Esophagus muscularis mucosa (tissue), 4 donors: ENCODE measurements at places on chromosomes 16 and 17.

- DNase-seq, result no peak
Observed at GRCh38 chr16:16186820-16187219, 36.5 kb downstream of the ABCC6 start.

DNA sequence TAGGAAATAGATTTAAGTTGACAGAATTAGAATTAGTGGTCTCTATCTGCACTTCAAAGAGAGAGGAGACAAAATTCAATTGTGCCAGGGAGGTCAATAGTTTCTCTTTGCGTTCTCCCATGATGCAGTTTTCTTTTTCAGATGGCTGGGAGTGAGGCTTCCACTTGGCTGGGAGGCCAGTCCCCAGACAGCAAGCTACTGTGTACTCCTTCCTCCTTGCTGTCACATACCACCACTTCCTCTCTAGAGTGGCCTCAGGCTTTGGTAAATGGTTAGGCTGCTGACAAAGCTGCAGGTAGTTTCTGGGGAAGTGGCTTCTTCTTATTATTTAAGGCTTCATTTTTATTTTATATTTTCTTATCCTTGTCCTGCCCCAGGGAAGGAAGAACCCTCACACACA lies 106.2 kb upstream of the HS3ST4 start:
- DNase-seq, result peak; percentile 74

DNA sequence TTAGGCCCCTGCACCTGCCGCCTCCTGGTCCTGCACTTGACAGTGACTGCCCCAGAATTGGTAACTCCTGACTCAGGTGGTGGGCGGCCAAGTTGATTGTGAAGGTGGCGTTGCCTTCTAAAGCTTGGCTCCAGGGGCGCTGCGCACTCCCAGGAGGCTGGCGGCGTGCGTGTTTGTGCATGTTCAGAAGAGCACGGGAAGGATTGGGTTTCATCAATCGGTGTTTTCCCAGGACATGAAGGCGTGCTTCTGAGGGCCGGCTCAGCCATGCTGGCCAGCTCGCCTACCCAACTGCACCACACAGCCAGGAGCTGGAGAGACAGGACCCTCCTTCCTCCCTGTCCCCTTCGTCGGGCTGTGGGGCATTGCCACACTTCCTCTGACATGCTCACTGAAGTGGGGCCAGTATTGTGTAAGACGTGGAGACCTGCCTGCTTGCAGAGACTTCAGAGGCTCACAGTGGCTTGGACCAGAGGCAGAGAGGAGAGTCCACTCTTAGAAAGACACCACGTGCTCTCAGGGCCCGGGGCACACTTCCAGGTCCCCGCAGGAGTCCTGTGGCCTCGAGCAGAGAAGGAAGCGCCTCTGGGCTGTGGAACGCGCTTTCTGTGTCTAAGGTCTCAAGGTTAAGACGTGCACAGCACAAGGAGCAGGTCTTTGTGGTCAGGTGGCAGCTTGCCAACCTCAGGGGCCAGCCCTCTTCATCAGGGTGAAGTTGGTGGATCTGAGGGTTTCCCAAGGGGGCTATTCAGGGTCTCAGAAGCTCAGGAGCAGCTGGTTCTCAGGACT lies 2.8 kb downstream of the RAB40C start:
- no peak for DNase-seq

- DNase-seq, result no peak
Observed at GRCh38 chr16:50254072-50254471, 12.3 kb upstream of the ADCY7 start.

DNA sequence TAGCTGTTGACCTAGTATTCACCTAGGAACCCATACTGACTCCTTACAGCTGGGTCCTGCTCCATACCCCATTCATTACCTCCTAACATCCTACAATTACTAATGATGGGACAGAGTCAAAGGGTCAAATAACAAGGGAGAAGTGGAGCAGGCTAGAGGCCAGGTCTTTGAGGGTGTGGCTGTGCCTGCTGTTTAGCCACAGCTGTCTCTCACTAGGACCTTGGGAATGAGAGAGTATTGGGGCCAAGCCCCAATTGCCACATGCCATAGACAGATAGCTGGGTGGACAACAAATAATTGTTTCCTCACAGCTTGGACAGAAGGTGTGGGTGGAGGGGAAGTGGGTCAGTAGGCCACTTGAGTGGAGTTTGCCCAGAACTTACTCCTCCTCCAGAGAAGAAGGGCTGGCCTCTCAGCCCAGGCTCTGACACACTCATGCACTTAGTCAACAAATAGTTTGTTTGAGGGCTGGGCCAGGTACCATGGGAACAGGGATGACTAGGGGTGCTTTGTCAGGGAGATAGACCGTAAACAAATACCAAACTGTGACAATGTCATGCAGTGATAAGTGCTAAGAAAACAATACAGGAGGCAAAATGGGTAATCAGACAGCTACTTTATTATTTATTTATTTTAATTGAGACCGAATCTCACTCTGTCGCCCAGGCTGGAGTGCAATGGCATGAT lies 10.2 kb upstream of the CENPT start:
- DNase-seq, result no peak

- no peak for DNase-seq
Observed at GRCh38 chr17:16353317-16354174, at the start of gene CENPV. Gene CENPV (minus strand): TSS chr17:16353469. CDS start chr17:16353436, 33 bp downstream.

GRCh38 chr17:79650283-79650682 lies 39.4 kb upstream of the RBFOX3 start:
- DNase-seq, result no peak

- no peak for DNase-seq
Observed at GRCh38 chr16:65716737-65717700, 595.2 kb upstream of the CDH11 start.

DNA sequence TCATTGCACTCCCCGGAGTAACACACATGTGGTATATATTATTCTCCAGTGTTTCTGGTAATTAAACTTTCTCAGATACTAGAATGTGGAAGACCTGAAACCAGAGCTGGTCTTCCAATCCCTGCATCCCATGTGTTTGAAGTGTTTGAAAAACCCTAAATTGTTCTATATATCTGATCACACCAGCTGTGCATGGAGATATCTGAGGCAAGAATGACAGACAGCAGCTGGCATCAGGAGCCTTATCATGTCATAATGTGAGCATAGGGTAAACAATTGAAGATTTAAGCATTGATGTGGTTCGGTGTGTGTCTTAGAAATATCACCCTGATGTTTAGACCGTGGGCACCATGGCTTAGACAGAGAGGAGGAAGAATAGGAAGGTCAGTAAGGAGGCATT lies 251.0 kb downstream of the CDH11 start:
- no peak for DNase-seq

- no peak for DNase-seq
Observed at GRCh38 chr17:7656958-7657609, 6.4 kb downstream of the ATP1B2 start.

- DNase-seq, result no peak
Observed at GRCh38 chr17:59688008-59688407, 19.2 kb downstream of the PTRH2 start.

DNA sequence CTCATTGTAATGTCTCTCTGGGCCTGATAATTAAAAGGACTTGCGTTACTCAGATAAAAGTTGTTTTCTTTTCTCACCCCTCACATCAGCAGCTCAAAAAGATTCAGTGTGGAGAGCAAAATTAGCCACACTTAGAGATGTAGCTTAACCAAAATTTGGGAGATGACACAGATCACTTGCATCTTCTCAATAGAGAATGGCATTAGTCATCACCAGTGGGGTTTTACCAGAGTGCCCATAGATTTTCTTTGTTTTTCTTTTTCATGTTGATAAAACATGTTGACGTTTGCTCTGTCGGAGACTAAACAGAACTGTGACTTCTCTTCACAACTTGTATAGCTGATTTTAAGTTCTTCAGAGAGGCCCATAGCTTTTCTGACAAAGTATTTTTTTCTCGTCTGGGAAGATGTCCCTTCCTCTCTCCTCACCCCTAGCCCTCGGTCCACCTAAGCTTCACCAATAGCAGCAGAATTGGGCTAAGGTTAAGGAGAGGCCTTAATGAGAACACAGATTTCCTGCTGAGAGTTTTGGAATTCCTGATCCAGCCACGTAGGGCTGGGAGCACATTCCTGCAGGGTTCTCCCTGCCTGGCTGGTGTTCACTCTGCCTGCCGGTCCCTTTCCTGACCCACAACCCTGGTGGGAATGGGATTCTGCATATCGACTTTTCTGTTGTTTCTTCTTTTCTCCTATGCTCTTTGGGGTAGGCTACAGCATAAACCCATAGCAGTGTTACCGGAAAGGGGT lies 92.6 kb downstream of the CACNG3 start:
- no peak for DNase-seq

DNA sequence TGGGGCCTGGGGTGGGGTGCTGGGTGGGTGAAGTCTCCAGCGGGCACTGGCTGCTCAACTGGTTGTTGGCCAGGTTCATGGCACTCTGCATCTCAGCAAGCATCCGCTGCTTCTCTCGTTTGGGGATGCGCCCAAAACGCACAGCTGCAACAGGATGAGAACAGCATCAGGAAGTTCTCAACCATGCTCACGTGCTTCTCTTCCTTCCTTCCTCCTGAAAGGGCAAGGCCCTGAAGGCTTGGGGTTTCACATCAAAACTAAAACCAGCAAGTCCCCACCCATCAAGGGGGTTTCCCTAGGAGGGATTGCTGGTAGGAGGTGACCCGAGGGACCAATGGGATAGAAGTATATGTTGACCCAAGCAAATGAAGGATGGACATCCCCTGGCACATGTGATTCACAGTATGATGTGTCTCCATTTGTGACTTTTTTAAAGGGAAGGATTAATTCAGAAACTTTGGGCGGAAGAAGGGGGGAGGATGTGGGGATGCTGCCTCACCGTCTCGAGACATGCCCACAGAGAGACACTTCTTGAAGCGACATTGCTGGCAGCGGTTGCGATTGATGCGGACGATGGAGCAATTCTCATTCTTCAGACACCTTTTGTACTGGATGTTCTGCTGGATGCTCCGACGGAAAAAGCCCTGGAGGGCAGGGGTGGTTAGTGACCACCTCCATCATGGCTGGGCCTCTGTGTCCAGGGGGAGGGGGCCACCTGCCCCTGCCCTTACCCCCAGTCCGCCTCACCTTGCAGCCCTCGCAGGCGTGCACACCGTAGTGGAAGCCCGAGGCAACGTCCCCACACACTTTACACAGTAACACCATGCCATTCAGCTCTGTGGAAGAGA lies 4.2 kb downstream of the NR1D1 start:
- DNase-seq, result no peak

GRCh38 chr16:63467513-63467912 lies 1431.3 kb upstream of the CDH8 start:
- no peak for DNase-seq

- DNase-seq, result no peak
Observed at GRCh38 chr16:86979984-86980553, 337.1 kb downstream of the C16orf95 start.

GRCh38 chr17:1714980-1715802 lies 5.0 kb upstream of the TLCD2 start:
- peak; percentile 97 for DNase-seq

GRCh38 chr16:27385398-27385797 lies 16.6 kb upstream of the IL21R start:
- DNase-seq, result no peak

GRCh38 chr16:11514283-11514682 lies 72.4 kb downstream of the LITAF start:
- DNase-seq, result no peak

GRCh38 chr17:4345581-4346252 lies 20.8 kb downstream of the UBE2G1 start:
- no peak for DNase-seq

- no peak for DNase-seq
Observed at GRCh38 chr16:55010492-55011160, 80.0 kb downstream of the IRX5 start.

DNA sequence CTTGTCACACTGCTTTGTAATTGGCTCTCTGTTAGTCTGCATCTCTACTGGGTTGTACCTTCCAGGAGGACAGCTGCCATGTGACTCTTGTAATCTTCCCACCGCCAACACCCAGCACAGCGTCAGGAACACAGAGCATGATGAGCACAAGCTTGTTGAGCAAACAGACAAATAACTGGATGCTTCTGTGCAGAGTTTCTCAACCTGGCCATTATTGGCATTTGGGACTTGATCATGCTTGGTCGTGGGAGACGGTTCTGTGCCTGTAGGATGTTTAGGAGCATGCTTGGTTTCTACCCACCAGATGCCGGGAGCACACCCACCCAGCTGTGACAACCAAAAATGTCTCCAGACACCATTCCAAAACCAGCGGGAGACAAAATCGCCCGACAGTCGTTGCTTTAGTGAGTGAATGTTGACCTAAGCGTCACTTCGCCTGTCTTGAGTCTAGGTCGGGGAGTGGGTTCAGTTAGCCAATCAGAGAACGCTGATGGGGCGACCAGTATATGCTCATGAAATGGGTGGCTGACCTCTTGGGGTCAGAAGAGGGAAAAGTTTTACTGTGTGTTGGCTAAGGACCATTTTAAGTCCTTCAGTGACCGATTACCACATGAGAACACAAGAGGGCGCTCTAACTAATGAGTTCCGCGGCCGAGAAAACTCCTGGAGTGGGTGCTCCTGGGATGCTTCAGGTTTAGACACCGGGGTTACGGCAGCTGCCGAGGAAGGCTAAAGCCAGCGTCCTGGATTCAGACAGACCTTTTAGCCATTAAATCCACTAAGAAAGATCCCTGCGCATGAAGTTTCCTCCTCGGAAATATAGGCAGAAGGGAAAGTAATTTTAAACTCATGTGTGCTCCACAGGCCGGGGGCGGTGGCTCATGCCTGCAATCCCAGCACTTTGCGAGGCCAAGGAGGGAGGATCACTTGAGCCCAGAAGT lies 57.8 kb upstream of the TEX2 start:
- no peak for DNase-seq

DNA sequence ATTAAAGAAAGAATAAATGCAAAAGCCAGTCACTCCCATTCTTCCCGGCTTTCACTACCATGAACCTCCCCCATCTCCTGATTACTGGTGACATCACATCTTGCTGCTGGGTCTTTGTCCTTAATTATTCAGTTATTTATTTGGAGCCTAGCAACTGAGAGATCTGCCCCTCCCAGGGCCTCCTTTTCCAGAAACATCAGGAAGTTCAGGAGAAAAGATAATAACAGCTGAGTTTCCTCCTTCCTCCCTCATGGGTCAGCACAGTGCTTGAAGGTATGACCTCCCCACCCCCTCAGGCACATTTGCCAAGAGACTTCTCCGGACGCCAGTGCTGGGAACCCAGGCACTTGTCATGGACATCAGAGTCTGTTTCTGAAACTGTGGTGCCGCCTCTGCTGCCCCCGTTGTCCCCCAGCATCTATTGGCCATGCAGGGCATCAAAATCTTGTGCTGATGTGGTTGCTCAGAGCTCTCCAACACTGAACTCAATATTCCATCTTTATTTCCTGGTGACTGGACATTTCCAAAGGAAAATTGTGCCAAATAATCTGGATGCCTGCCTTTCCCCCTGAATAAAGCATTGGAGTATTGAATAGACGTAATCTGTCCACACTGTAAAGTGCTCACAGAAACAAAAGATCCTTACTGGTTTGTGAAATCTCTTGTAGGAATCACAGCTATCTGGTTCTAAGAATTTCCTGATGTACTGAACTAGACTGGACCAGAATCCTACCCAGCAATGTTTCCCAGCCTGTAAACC lies 71.8 kb downstream of the ZNF18 start:
- no peak for DNase-seq

DNA sequence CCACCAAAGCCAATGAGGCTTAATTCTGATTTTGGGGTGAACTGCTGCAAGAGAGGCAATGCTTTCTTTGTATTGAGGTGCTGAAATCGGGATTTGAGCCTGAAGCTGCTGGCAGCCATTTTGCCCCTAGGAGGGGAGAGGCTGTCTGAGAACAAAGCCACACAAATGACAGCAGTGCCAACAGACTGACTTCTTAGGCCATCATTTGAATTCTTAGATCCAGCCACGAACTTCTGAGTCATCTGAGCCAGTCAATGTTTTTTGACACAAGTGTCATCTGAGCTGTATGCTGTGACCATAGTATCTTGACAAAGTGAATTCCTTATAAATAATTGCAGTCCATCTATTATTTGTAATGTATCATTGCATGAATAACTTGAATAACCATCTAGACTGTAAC lies 29.0 kb downstream of the HYDIN start:
- no peak for DNase-seq
